ENCODE measurements at places on chromosomes 5 and 9.

- DNase-seq = no peak
Measured at GRCh38 chr5:1343931-1344901, 683 bp downstream of the CLPTM1L start.

DNA sequence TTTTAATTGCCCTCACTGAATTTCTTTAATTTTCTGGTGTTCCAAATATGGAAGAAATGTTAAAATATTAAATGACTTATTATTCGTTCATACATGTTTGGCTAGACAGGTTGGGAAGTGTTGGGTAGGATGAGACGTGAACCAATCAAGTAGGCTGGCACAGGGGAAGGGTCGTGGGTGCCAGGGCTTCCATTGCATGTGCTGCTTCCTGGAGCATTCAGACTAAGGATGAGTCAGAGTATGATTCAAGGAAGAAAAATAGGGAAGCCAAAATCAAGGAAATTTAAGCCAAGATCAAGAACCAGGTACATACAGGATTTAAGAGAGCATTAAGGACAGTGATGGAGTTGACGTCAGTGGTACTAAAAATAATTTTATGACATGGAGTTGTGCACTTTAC, 2068.0 kb downstream of the MAT2B start:
- DNase-seq = no peak

DNA sequence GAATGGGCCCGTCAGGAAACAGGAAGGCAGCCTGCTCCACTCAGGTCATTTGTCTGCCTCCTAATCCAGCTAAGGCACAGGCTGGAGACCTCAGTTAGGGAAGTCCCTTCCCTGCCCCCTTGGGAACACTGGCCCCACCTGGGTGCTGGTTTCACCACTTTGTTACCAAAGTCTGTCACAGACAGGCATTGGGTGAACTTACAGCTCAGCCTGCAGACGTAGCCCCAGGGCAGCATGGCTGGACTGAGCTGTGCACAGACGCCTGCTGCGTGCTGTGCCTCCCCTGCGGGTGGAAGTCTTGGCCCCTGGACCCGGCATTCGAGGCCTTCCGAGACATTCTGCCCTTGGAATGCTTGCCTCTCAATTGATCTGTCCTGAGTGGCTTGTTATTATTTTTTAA, 48.9 kb downstream of the TENT4A start:
- no peak for DNase-seq

DNA sequence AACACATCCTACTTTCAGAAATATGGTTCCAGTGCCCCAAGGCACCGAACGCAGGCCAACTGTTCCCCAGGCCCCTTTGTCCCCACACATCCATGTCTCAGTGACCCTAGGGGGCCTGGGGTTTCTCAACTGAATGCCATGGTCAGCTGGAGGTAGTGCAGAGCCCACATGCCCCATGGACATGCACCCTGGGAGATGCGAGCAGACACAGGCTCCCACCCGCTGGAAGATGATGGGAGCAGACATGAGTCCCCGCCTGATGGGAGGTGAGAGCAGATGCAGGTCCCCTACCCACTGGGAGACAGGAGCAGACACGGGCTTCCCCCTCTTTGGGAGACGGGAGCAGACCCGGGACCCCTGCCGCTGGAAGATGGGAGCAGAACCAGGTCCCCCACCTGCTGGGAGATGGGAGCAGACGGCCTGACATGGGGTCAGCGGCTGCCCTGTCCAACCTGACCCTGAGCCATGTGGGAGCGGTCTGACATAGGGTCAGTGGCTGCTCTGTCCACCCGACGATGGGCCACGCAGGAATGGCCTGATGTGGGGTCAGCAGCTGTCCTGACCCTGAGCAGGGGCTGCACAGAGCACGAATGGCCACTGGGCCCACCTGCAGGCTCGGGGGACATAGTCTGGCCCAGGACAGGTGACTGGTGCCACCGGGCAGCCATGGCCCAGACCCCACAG, 18.4 kb downstream of the ZDHHC11B start:
- DNase-seq = no peak

DNA sequence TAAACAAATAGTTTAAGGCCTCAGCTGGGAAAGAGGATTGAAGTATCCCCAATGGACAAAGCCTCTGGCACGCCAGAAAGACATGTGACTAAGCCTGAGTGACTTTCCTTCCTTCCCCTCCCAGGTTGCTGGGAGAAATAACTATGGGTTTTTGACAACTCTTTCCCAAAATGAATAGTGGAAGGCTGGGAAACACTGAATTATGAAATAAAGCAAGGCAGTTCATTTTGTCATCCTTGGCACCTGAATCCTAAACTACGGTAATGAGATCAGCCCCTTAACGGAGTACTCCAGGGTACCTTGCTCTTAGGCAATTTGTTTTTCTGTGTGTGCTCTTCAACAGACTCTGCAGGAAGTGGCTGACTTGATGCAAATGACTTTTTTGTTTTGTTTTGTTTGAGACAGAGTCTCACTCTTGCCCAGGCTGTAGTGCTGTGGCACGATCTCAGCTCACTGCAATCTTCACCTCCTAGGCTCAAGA, 75.2 kb downstream of the LMNB1 start:
- DNase-seq = no peak

DNA sequence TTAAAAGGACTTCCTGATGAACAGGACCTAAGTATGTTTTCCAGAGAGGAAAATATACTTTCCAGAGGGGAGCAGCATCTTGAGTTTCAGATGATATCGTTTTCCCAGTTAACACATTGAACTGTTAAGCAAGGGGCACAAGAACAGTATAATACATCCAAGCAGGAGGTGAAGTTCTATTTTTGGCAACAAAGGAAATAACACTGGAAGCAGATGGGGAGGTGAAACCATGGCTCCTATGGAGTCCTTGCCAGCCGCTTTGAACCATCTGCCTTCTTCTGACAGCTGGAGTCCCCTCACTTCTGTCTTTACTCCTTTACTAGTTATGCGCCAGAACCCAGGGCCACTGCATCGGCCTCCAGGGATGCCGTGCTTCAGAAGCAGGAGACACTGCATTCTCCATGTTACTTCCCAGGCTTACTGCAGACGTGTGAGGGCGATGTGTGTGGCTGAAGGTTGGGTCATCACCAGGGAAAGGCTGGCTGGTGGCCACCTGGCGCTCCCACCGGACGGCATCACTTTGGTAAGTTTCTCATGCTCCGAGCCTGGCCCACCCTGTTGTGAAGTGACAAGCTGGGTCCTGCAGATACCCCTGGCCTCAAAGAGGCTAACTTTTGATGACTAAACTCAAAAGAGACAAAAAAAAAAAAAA, 77.8 kb downstream of the TTLL11 start:
- no peak for DNase-seq

DNA sequence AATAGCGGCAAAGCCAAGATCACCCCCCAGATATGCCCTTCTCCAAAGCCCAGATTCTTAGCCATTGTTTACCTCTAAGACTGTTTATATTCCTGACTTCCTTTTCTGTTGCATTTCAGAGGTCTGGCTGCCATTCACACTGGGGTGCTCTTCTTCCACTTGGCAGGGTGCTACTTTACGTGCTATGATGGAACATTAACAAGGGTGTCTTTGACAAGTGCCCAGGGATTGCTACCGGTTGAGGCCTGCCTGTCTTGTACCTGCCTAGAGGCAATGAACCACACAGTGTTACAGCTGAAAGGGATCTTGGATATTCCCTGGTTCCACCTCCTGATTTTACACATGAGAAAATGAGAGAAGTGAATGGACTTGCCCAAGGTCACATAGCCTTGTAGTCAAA, 352.1 kb upstream of the KIF2A start:
- no peak for DNase-seq

DNA sequence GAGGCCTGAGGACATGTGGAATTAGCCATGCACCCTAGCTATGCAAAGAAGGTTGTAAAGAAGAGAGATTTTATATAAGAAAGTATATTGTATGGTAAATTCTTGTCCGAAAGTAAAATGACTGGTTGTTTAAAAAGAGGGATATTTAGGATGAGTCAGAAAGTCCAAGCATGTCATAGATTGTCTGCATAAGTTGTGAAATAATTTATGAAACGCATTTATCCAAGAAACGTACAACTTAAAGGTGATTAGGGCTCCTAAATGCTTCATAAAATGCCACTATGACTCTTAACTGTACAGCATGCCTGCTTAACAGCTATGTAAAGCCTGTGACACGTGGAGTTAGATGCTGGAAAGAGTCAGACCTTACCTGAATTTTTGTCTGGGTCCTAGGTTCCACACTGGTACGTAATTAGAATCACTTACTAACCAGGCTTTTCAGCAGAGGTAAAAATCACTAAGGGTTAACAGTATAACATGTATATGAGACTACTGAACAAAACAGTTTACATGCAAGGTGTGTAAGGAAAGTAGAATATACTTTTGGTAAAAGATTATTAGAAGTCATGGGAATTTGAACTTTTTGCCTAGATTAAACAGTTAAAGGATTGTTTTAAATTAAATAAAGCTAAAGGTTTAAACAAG, 37.0 kb upstream of the ARL15 start:
- no peak for DNase-seq

DNA sequence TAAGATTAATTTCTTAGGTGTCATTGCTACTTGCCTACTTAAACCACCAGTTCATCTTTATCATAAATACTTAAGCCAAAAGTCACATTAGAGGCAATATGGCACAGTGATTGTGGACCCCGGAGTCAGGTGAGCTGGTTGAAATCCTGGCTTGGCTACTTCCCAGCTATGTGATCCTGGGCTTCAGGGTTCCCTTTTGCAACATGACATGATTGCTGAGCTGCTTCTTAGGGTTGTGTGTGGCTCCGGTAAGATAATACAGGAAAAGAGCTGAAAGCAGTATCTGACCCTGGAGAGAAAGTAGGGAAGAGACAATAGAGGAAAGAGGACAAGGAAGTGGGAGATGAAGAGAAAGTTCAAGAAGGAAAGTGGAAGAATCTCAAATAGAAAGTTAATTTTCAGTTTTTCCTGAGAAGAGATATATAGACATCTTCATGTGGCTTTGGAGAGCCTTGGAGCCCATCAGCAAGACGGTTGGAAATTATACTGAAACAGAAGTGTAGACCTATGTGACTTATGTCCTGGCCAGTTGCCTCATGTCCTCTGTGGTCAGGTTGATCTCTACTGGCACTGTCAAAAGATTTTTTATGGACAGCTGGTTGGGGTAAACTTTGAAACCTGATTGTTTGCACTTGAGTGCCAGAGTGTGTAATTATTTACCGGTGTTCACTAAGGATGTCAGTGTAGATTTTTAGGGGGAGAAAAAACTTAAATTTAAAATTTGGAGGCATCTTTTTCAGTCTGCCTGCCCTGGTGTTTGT, 93.2 kb downstream of the GHR start:
- DNase-seq = no peak

DNA sequence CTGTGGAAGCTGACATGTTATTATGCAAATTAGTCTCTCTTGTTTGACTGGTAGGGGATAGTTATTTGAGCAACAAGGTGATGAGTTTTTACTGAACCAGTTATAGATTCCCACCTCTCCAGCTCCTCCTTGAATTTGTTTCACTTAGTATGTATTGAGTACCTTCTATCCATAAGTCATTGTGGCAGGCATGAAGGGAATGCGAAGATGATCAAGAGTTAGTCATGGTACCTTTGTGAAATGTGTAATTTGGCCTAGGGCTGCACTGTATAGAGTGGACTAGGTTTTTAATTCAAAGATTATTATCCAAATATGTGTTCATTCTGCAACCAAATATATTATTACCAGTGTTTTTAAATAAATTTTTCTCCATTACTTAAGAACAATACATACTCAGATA, 110.1 kb downstream of the HACD4 start:
- DNase-seq = no peak

- DNase-seq = no peak
Measured at GRCh38 chr9:33851301-33851700, 34.3 kb downstream of the UBE2R2 start.

- no peak for DNase-seq
Measured at GRCh38 chr9:113719919-113720318, 156.2 kb upstream of the ZNF618 start.
